ENCODE measurements at places on chromosomes 11 and 22. TPM values are rescaled to one million over a fixed set of nuclear protein-coding genes. Genes with fewer than 3 reads are reported as not detected.

Gene LTO1
- 52.5 TPM for total RNA-seq

Gene OR8J3
- total RNA-seq: not detected

Gene RHOG
- total RNA-seq: 163 TPM

DNA sequence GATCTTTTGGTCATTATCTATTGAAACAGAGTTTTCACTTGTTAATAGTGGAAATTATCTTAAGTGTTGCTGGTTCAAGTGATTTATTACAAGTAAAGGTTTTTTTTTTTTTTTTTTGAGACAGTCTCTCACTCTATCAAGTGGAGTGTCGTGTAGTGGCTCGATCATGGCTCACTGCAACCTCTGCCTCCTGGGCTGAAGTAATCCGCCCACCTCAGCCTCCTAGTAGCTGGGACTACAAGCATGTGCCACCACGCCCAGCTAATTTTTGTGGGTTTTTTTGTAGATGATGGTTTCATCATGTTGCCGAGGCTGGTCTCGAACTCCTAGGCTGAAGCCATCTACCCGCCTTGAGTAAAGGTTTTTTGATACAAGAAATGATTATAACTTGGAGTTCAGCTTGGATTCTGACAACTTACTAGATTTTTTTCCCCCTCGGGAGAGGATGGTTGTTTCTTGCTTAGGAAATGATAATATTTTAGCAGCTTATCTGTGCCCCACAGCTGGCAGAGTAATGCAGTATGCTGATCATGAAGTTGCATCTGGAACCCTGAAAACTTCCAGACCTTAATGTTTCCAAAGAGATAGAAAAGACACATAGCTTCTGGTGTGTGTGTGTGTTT is 68.9 kb downstream of the MTMR3 start:
- peaks cover 6% of the 10 kb centered on the region for H3K36me3 ChIP-seq
- H3K4me1 ChIP-seq: peaks cover 26% of the 10 kb centered on the region
- no peak for DNase-seq
- H3K4me3 ChIP-seq: no peak overlapping the region

Gene POLR3H
- total RNA-seq: 43.9 TPM

- H3K4me1 ChIP-seq: no peaks in the 10 kb centered on the region
- no peak overlapping the region for H3K27ac ChIP-seq
- no peak overlapping the region for H3K4me3 ChIP-seq
- no peak for DNase-seq
These were observed 178.2 kb upstream of the ZC3H12C start for GRCh38 chr11:109914809-109915653.

DNA sequence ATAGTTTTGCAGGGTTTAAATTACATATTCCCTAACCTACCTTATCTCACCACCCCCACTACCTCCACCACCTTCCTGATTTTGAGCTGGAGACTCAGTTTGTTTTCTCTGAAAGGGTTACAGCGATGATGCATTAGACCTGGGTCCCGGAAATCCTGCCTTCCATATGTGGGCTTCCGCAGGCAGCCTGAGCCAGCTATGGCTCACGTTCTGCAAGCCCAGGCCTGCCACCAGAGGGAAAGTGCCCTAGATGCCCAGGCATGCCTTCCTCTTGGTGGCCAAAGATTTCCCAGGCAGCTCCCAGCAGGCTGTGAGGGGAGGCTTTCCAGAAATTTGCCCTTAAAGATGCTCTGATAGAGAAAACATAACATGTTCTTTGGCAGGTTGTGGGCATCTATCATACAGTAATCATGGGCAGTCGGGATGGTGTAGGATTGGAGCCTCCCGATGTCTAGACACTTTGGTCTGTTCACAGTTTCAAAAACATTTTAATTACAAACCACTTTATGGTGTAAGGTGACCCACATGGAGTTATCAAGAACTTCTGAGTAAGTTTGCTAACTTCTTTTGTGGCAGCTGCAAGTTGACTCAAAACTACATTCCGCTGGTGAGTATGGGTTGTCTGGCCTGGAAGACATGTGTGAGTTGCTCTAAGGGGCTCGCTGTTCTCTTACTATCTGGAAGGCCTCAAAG is 79.3 kb downstream of the MICAL2 start:
- H3K4me1 ChIP-seq: peaks cover 5% of the 10 kb centered on the region
- H3K4me3 ChIP-seq: no peak overlapping the region
- no peak overlapping the region for H3K27ac ChIP-seq
- H3K36me3 ChIP-seq: no peaks in the 10 kb centered on the region

GRCh38 chr22:40716116-40716515 is 36.8 kb downstream of the MCHR1 start:
- H3K4me1 ChIP-seq: peaks cover 15% of the 10 kb centered on the region
- H3K4me3 ChIP-seq: no peak overlapping the region
- no peaks in the 10 kb centered on the region for H3K36me3 ChIP-seq
- peaks cover 15% of the 10 kb centered on the region for H3K27me3 ChIP-seq

Gene IPO7
- 95.7 TPM for total RNA-seq
